NCI-H524 (cell line): ENCODE measurements at places on chromosomes 4 and X.

- no peak for DNase-seq
Measured at GRCh38 chr4:160352637-160353036, 1249.8 kb downstream of the RAPGEF2 start.

GRCh38 chr4:113445286-113445685, 316.3 kb downstream of the CAMK2D start:
- no peak for DNase-seq

DNA sequence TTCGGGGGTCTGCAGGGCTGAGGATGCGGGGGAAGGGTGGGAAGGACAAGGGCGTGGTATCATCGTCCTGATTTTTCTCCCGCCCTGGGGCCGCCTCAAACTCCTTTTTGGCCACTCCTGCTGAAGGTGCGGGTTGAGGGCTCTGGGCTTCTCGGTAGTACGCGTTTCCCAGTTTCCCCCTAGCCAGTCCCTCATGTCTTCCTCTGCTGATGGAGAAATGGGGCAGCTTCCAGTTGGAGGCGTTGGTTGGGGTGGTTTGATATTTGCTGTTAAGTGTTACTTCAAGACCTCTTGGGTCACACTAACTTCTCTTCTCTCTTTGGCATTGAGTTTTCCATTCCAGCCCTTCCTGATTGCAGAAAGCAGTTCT, 482 bp downstream of the GSTCD start:
- DNase-seq: no peak

GRCh38 chrX:41686788-41687187, 2.0 kb upstream of the GPR34 start:
- no peak for DNase-seq
